ENCODE measurements at places on chromosomes 12 and 14. TPM values are rescaled to one million over a fixed set of nuclear protein-coding genes. Genes with fewer than 3 reads are reported as not detected.

The INHBC gene
- total RNA-seq, result not detected

The PTCSC3 gene
- not detected for total RNA-seq

DNA sequence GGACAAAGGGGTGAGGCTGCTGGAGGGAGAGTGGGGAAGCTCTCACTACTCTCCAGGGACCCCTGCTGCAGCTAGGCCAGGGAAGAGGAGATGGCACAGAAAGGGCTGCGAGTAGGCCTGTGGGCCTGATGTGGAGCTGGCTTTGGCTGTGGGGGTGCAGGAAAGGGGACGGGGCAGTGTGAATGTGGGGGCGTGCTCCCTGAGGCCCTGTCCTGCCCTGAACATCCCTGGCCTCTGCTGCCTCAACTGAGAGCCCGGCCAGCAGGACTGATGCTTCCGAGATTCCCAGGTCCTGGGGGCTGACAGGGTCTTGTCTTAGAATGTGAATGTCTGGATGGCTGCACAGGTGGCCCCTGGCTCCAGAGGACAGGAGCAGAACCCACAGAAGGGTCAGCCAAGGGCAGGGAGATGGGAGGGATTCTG is 64.2 kb downstream of the CHGA start:
- no peak overlapping the region for H3K27ac ChIP-seq
- DNase-seq, result no peak
- no peaks in the 10 kb centered on the region for H3K27me3 ChIP-seq
- H3K4me3 ChIP-seq, result no peak overlapping the region
- H3K4me1 ChIP-seq, result peaks cover 31% of the 10 kb centered on the region

- H3K4me1 ChIP-seq, result no peaks in the 10 kb centered on the region
- no peak overlapping the region for H3K4me3 ChIP-seq
- no peaks in the 10 kb centered on the region for H3K36me3 ChIP-seq
- peaks cover 83% of the 10 kb centered on the region for H3K27me3 ChIP-seq
- no peak for DNase-seq
Observed at GRCh38 chr12:119594772-119595445, 1.3 kb downstream of the TMEM233 start.

GRCh38 chr14:93012951-93013719 is 90.2 kb downstream of the CHGA start:
- no peaks in the 10 kb centered on the region for H3K36me3 ChIP-seq
- no peaks in the 10 kb centered on the region for H3K27me3 ChIP-seq
- peaks cover 10% of the 10 kb centered on the region for H3K4me1 ChIP-seq
- H3K27ac ChIP-seq, result no peak overlapping the region
- H3K4me3 ChIP-seq, result no peak overlapping the region

DNA sequence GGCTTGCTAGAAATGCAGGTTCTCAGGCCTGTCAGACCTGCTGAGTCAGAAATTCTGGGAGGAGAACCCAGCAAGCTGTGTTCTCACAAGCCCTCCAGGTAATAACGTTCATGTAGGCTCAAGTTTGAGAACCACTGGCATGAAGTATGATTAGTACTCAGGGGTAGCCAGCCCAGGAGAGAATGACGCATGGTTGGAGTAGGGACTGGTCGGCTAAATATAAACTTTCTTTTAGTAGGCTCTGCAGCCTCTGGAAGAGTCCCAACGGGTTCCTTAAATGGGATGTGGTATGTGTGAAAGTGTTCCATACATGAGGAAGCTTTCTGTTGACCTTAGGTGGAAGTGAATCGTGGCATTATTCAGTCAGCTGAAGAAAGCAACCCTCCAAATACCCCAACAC is 209.3 kb downstream of the SLC41A2 start:
- H3K27ac ChIP-seq, result no peak overlapping the region
- H3K27me3 ChIP-seq, result no peaks in the 10 kb centered on the region
- DNase-seq, result no peak
- no peaks in the 10 kb centered on the region for H3K36me3 ChIP-seq

- DNase-seq, result no peak
- H3K27me3 ChIP-seq, result peaks cover 66% of the 10 kb centered on the region
- no peak overlapping the region for H3K27ac ChIP-seq
Observed at GRCh38 chr14:76595266-76595665, 166.0 kb upstream of the VASH1 start.
